ENCODE measurements at places on chromosomes 6 and 20. TPM values are rescaled to one million over a fixed set of nuclear protein-coding genes. Genes with fewer than 3 reads are reported as not detected.

GRCh38 chr6:142722012-142722411 is 223.0 kb downstream of the HIVEP2 start:
- no peak for DNase-seq

LTV1 gene
- total RNA-seq, result 19.6 TPM

DNA sequence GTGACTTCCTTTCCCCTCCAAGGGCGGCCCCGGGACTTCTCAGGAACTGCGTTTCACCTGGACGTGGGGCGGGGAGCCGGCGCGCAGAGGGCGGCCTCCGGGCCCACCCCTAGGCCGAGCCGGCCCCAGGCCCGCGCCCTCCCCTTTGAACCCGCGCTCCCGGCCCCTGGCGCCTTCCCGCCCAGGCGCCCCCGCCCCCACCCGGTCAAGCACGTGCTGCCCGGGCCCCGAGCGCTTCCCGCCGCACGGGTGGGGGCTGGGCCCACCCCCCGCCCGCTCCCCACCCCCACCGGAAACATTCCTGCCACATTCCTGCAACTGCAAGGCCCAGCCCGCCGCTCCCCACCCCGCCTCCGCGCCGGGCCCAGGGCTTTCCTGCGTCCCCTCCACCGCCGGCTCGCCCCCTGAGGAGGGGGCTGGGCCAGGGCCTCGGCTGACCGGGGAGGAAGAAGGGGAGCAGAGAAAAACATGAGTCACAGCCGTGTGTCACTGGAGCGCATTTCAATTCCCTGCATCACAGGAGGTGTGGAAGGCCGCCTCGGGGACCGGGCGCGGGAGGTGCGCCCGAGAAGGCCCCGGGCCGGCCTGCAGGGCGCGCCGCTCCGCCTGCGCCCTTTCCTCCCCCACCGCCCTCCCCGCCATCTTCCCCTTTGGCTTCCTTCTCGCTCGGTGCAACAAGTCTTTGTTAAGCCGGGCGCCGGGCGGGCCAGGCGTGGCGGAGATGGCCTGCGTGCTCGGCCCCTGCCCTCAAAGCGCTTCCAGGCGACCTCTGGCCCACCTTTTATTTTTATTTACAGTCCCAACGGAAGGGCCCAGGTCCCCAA is 1.2 kb upstream of the HMGA1 start:
- peak; percentile 57 for DNase-seq

DNA sequence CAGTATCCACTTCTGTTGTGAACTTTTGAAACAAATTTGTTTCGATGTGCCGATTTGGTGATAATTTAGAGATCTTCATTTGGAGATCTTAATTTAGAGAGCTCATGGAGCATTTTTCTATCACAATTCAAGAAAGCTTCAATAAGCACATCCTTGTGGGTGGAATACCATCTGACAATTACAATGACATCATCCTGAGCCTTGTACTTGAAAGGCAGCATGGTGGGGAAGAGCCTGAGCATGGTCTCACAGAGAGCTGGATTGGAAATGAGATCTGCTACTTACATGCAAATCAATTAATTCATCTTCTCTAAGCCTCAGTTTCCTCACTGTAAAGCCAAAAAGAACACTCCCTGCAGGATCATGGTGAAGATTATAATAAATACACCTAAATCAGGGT is 75.9 kb downstream of the FRK start:
- no peak for DNase-seq

DNA sequence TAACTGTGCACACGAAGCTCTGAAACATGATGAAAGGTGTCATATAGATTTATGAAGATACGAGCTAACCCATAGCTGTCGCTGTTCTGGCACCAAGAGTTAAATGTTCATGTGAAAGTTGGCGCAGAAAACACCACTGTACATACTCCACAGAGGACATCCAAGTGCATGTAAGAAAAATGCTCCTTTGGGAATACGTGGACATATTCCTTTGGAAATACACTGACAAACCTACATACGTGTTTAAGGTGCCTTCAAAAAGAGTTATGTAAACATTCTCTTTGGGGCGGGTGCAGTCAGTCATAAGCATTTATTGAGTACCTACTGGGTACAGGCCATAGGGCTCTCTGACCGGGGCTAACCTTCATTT is 723 bp upstream of the ARID1B start:
- peak; percentile 55 for DNase-seq

Data from fibroblast of villous mesenchyme (primary cell).